ENCODE measurements at places on chromosomes 11 and 22. TPM values are rescaled to one million over a fixed set of nuclear protein-coding genes. Genes with fewer than 3 reads are reported as not detected.

GRCh38 chr22:36333644-36334043 lies 54.1 kb downstream of the MYH9 start:
- peaks cover 91% of the 10 kb centered on the region for H3K36me3 ChIP-seq
- H3K27me3 ChIP-seq, result no peaks in the 10 kb centered on the region
- H3K4me1 ChIP-seq, result peaks cover 85% of the 10 kb centered on the region
- peak overlapping the region; percentile 68 for H3K4me3 ChIP-seq
- peak; percentile 63 for DNase-seq
- peak overlapping the region; percentile 100 for H3K27ac ChIP-seq

DNA sequence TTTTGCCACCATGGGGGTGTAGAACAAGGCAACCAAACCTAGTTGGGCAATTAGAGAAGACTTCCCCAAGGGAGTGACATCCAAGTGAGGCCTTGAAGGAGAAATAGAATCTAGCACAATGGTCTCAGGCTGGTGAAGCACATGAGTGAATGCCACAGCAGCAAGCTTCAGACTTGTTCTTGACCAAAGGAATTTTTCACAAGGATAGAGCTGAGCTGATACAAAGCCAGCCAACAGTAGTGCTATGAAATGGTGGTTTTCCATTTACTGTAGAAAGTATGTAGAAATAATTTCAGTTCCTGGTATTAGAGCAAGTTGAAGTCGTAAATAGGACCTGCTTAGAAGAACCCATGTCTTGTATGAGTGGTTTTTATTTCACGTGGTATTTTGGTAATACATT lies 148.3 kb upstream of the RASSF10 start:
- no peak overlapping the region for H3K27ac ChIP-seq
- peaks cover 12% of the 10 kb centered on the region for H3K36me3 ChIP-seq
- no peak for DNase-seq
- no peak overlapping the region for H3K4me3 ChIP-seq

DNA sequence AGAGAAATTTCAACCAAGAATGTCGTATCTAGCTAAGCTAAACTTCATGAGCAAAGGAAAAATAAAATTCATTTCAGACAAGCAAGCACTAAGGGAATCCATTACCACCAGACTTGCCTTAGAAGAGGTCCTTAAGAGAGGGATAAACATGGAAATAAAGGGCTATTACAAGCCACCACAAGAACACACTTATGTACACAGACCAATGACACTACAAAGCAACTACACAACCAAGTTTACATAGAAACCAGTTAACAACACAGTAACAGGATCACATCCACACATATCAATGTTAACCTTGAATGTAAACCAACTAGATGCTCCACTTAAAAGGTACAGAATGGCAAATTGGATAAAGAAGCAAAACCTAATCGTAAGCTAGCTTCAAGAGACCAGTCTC lies 38.0 kb downstream of the TMEM123 start:
- DNase-seq, result no peak
- no peaks in the 10 kb centered on the region for H3K27me3 ChIP-seq
- H3K4me3 ChIP-seq, result no peak overlapping the region
- H3K36me3 ChIP-seq, result no peaks in the 10 kb centered on the region

DNA sequence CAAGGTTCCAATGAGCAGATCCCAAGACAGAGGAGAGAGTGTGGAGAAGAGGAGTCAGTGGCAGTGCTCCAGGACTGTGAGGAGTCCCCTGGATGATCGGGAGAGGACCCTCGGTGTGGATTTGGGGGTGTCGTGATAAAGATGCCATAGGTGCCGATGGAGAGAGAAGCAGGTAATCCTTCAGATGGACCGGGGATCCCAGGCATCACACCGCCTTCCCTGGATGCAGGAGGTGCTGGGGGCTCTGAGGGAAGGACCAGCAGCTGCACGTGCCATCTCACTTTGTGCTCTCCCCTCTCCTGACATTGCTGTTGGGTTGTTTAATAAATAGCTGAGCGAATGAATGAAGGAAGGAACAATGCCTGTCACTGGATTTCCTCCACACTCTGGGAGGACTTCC lies 744.1 kb downstream of the BRD1 start:
- no peak for DNase-seq
- no peaks in the 10 kb centered on the region for H3K4me1 ChIP-seq
- H3K27me3 ChIP-seq, result no peaks in the 10 kb centered on the region
- no peak overlapping the region for H3K27ac ChIP-seq

- peak overlapping the region; percentile 40 for H3K4me3 ChIP-seq
- H3K27ac ChIP-seq, result peak overlapping the region; percentile 86
- H3K36me3 ChIP-seq, result peaks cover 70% of the 10 kb centered on the region
- peak; percentile 57 for DNase-seq
Observed at GRCh38 chr22:39309364-39309861, 10.0 kb downstream of the RPL3 start.

DNA sequence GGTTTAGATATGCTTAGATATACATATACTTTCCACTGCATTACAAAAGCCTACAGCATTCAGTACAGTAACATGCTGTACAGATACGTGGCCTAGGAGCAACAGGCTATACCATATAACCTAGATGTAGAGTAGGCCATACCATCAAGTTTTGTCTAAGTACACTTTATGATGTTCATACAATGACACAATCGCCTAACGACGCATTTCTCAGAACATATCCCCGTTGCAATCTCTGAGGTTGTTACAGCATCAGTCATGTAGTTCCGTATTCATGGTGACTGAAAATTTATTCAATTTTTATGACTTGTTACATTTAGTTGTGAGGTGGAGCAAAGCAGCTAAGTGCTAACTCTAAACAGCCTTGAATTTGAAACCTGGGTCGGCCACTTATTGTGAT lies 6.7 kb downstream of the ZBTB44 start:
- DNase-seq, result no peak
- no peaks in the 10 kb centered on the region for H3K27me3 ChIP-seq
- peaks cover 8% of the 10 kb centered on the region for H3K4me1 ChIP-seq
- peaks cover 5% of the 10 kb centered on the region for H3K36me3 ChIP-seq
- no peak overlapping the region for H3K27ac ChIP-seq

GRCh38 chr11:13216019-13216710 lies 61.4 kb upstream of the BMAL1 start:
- no peaks in the 10 kb centered on the region for H3K27me3 ChIP-seq
- no peak overlapping the region for H3K27ac ChIP-seq
- peak; percentile 79 for DNase-seq
- H3K4me3 ChIP-seq, result no peak overlapping the region

DNA sequence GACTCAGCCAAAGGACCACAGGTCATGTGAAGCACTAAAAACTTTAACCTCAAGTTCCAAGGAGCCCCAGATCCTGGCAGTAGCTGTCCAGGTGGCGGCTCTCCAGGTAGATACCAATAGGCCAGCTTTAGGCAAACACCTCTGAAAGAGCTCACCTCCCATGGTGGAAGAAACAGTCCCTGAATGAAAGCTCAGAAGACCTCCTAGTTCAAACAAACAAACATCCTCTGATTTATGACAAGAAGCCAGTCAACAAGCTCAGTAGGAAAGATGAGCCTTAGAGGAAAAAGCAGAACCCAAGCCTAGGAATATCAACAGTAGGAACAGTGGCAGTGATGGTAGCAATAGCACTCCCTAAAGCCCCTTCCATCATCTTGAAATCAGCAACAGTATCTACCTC lies 17.2 kb downstream of the ABTB2 start:
- DNase-seq, result no peak
- peaks cover 25% of the 10 kb centered on the region for H3K36me3 ChIP-seq
- no peaks in the 10 kb centered on the region for H3K27me3 ChIP-seq
- no peak overlapping the region for H3K27ac ChIP-seq
- H3K4me3 ChIP-seq, result no peak overlapping the region

DNA sequence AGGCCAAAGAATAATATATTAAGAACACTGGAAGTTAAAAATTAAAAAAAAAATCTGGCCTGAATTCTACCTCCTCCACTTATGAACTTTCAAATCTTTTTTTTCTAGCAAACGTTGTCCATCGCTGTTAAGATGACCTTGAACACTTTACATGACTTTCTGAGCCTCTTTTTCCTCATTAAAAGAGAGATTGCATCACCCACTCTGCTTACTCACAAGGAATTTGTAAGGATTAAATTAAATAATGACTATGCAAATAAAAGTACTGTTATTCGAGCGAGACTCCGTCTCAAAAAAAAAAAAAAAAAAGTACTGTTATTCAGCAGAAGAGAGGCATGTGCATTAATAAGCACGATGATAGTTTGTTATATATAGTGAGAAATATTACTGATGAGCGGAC lies 285.1 kb upstream of the CCDC90B start:
- no peak overlapping the region for H3K27ac ChIP-seq
- no peak for DNase-seq
- H3K4me3 ChIP-seq, result no peak overlapping the region
- H3K27me3 ChIP-seq, result peaks cover 7% of the 10 kb centered on the region
- H3K36me3 ChIP-seq, result no peaks in the 10 kb centered on the region

DNA sequence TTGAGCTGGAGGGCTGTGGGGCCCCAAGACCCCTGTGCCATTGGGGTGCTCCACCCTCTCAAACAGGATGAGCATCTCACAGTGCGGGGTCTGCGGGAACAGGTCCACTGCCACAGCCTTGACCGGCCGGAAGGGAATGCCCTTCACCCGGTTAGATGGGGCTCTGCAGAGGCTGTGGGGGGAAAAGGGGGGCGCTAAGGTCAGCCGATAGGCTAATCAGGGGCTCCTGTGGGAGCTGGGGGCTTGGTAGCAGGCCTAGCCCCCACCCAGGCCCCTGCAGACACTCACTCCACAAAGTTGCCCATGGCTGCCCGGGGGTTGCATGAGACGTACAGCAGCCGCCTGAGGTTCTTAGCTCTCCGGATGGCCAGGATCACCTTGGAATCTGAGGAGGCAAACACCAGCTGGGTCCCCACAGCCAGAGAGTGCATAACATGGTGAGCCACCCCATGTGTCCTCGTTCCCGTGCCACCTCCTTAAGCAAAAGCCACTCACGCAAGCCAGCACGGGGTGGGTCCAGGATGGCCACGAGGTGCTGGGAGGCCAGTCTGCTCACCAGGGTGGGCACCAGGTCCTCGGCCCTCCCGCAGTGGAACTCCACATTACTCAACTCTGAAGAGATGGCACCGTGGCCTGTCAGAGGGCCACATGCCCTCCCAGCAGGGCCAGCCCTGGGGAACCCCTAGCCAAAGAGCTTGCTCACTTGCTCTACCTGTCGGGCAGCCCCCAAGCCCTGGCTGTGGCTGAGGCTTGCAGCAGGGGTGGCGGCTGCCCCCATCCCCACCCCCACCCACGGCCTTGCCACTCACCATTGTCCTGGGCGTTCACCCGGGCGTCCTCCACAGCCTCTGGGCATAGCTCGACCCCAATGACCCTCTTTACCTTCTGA lies 3.0 kb upstream of the RANBP1 start:
- H3K4me3 ChIP-seq, result no peak overlapping the region
- no peak for DNase-seq
- H3K27ac ChIP-seq, result no peak overlapping the region
- peaks cover 86% of the 10 kb centered on the region for H3K36me3 ChIP-seq

- no peaks in the 10 kb centered on the region for H3K27me3 ChIP-seq
- H3K36me3 ChIP-seq, result no peaks in the 10 kb centered on the region
- H3K27ac ChIP-seq, result no peak overlapping the region
- DNase-seq, result no peak
Observed at GRCh38 chr22:25714739-25715138, 27.2 kb upstream of the MYO18B start.

GRCh38 chr22:39956932-39957664 lies 3.1 kb upstream of the TMA7B start:
- peaks cover 5% of the 10 kb centered on the region for H3K36me3 ChIP-seq
- H3K4me1 ChIP-seq, result peaks cover 12% of the 10 kb centered on the region
- DNase-seq, result no peak
- no peak overlapping the region for H3K4me3 ChIP-seq
- H3K27me3 ChIP-seq, result peaks cover 44% of the 10 kb centered on the region

GRCh38 chr11:120403966-120404365 lies 67.8 kb downstream of the ARHGEF12 start:
- H3K36me3 ChIP-seq, result no peaks in the 10 kb centered on the region
- no peak for DNase-seq
- no peaks in the 10 kb centered on the region for H3K27me3 ChIP-seq
- peaks cover 7% of the 10 kb centered on the region for H3K4me1 ChIP-seq
- no peak overlapping the region for H3K27ac ChIP-seq
- no peak overlapping the region for H3K4me3 ChIP-seq

DNA sequence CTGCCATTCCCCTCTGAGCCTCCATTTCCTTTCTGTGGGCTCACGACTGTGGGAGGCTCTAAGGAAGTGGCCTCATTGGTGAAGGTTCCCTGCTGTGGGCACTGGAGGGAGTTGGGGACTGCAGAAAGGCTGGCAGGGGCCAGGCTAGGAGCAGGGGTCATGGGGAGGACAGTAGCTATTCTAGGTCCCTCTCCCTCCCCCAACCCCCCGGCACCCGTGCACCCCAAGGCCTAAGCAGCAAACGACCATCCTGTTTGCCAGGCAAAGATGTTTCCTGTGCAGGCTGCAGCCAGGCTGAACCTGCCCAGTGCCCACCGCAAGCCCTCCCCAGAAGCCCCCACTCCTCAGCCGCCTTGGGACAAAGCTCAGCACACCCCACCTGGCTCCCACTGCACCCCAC lies 189.4 kb downstream of the MN1 start:
- peaks cover 54% of the 10 kb centered on the region for H3K27me3 ChIP-seq
- no peak overlapping the region for H3K27ac ChIP-seq
- no peaks in the 10 kb centered on the region for H3K36me3 ChIP-seq
- peaks cover 2% of the 10 kb centered on the region for H3K4me1 ChIP-seq
- H3K4me3 ChIP-seq, result no peak overlapping the region
- no peak for DNase-seq

DNA sequence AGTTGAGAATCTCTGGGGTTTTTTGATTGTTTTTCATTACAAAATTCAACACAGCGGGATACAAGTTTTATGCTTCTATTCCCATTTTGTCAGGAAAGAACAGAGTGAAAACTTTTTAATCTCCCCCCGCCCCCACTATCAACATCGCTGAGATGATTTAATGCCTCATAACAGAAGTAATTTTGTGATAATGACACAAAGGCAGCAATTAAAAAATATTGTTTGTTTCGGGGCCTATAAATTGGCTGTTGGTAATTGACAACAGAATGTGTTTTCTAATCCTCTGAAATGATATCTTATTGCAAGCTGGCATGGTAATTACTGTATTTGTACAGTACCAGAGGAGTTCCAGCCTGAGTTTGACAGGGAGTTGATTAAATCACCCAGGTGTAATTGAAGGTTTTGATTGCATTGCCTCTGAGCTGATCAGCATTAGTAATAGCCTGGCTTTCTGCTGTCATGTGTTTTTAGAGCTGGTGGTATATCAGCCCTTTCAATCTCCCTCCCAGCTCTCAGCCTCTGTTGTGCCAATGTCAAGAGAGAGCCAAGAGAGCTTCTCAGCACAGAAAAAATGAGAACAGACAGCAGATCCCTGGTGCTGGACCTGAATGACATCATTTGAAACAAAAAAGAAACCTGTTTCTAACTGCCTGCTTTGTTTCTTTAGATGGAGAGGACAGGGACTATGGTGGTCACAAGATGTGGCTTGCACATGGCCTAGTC lies 265.1 kb downstream of the FAM76B start:
- H3K27me3 ChIP-seq, result no peaks in the 10 kb centered on the region
- no peaks in the 10 kb centered on the region for H3K4me1 ChIP-seq
- H3K27ac ChIP-seq, result no peak overlapping the region
- no peak overlapping the region for H3K4me3 ChIP-seq
- no peaks in the 10 kb centered on the region for H3K36me3 ChIP-seq

GRCh38 chr11:108705061-108705460 lies 40.2 kb downstream of the DDX10 start:
- H3K36me3 ChIP-seq, result peaks cover 9% of the 10 kb centered on the region
- DNase-seq, result no peak
- H3K27me3 ChIP-seq, result no peaks in the 10 kb centered on the region
- no peak overlapping the region for H3K27ac ChIP-seq
- H3K4me1 ChIP-seq, result no peaks in the 10 kb centered on the region

TTC12 gene
- total RNA-seq, result 15.0 TPM

All from Calu3 (cell line).